ENCODE measurements at places on chromosomes 4 and X.
A peak's percentile ranks its signal among the peaks of the same experiment; 100 is the strongest.

GRCh38 chr4:102518703-102519131 is 17.6 kb downstream of the NFKB1 start:
- DNase-seq = no peak

DNA sequence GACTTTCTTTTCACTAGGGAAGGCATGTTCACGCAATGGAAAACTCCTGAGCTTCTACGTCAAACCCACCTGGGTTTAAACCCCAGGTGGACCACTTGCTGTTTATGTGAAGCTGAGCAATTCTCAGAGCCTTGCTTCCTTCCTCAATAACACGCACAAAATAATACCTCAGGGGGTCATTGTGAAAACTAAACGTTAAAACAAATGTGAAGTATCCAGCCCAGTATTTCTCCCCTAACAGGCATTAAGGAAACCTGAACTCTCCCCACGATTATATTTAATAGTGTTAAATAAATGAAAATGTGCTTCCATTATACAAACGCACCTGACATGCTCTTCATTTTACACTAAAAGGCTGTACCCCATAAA is 117.5 kb downstream of the AFAP1 start:
- no peak for DNase-seq

DNA sequence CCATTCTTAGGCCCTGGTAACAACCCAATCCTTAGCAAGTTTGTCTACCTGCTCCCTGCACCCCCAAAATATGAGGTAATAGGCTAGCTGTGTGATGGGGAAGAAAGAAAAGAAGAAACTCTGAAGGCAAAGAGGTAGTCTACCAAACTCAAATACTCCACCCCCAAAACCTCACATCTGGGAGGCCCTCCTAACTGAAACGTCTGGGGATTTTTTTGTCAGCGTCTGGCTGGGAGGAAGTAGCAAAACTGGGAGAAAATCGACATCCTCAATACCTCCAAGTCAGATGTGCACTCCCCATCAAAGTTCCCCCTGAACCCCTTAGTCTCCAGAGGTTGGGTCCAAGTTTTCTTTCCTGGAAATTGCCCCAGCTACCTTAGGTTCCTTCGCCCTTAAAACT is 1.0 kb downstream of the LAMP2 start:
- no peak for DNase-seq

GRCh38 chr4:108612365-108612764 is 8.0 kb upstream of the RPL34 start:
- DNase-seq = no peak

DNA sequence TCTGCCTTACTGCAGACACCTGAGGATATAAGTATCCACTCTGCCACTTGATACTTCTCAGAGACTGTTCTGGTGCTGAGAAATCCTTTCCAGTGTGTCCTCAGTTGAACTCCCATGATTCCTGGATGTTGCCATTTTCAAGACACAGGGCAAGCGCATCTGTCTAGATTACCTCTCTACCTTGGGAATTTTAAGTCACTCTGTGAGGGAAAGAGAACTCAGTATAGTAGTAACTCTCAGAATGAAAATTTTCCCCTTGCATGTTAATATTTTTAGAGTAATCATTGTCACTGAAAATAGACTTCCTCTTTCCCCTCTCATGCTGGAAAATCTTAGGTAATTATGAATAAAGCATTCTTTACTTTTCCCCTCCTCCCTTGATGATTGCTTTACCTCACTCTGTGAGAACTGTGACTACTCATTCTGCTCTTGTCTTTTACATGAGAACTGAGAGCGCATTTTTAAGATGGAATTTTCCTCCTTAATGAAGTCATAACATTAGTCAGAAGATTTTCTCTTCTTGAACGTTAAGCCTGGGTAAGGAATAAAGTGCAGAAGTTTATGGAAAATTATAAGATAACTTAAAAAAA is 45.0 kb downstream of the TET2 start:
- no peak for DNase-seq

- DNase-seq = peak; percentile 82
Measured at GRCh38 chr4:68175562-68176155, 46.0 kb upstream of the TMPRSS11F start.

DNA sequence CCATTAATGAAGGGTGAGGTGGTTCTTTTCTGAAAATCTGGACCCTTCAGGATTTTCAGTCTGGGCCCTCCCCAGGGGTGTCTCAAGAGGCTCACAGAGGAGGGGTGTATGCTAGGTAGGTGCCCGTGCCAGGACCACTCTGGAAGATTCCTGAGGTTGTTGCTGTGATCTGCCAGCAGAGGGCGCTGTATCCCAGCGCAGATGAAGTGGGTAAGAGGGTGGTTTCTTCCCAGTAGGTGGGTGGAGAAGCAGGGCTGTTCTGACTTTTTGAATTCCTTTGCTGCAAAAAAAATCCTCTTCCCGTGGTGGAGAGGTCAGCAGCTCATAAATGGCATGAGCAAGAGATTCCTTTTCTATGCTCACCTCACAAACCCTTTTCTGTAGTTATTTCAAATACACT is 51.1 kb downstream of the SCML1 start:
- peak; percentile 40 for DNase-seq

- peak; percentile 61 for DNase-seq
Measured at GRCh38 chrX:13013363-13014110, 30.9 kb downstream of the FAM9C start.

GRCh38 chrX:821327-822107 is 190.9 kb downstream of the SHOX start:
- DNase-seq = no peak

DNA sequence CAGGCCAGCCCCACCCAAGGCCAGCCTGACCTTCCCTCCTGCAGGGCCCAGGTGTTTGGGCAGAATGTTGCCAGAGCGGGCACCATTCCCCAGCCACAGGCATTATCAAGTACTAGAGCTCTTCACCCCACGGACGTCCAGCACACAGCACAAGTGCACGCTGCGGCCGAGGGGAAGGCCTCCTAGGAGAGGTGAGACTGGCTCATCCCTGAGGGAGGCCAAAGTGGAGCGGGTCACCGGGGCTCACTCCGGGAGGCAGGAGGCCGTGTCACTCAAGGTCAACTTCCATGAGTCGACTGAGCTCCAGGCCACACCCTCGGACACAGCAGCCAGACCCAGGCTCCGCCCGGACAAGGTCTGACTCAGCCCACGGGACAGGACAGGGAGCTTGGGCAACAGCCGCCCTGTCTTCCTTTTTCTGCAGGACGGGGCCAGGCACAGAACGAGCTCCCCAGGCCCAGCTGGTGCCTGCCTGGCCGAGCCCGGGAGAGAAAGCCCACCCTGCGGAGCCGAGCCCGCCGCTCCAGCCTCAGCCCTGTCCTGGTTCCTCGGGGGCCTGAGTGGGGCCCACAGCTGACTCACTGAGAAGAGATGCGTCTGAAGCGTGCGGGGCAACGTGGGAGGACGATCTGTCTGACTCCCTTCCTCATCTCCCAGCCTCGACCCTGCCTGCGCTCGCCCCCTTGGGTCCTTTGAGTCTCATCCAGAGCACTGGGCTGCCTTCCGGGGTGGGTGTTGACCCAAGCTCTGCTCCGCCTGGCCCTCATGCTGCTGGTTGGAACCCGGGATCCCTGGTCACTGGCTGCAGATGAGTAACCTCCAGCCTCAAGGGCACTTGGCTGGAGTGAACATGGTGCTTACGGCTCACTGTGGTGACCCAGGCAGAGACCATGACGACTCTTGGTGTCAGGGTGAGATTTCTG is 1.6 kb downstream of the SLC49A3 start:
- DNase-seq = peak; percentile 92

GRCh38 chr4:128718768-128719167 is 90.7 kb upstream of the JADE1 start:
- DNase-seq = no peak

GRCh38 chrX:45601052-45601451 is 400.4 kb upstream of the DIPK2B start:
- no peak for DNase-seq

DNA sequence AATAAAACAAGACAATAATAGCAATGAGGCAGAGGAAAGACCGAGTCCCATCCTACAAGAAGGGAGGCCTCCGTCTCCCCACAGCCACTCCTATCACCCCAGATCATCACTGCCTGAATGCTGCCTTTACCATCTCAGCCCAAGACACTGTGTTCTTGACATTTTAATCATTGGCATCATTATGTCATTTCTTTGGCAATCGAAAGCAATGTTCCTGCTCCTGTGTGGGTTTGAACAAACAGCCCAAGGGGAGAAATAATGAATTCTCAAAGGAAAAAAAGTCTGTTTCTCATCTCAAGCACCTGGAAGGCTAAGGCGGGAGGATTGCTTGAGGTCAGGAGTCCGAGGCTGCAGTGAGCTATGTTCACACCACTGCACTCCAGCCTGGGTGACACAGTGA is 73.0 kb upstream of the ACSL1 start:
- DNase-seq = no peak

- DNase-seq = peak; percentile 83
Measured at GRCh38 chrX:17374619-17375366, at the start of gene NHS. Gene NHS, plus strand, starts transcription at chrX:17375200. Its CDS starts 558 bp downstream, at chrX:17375758.

DNA sequence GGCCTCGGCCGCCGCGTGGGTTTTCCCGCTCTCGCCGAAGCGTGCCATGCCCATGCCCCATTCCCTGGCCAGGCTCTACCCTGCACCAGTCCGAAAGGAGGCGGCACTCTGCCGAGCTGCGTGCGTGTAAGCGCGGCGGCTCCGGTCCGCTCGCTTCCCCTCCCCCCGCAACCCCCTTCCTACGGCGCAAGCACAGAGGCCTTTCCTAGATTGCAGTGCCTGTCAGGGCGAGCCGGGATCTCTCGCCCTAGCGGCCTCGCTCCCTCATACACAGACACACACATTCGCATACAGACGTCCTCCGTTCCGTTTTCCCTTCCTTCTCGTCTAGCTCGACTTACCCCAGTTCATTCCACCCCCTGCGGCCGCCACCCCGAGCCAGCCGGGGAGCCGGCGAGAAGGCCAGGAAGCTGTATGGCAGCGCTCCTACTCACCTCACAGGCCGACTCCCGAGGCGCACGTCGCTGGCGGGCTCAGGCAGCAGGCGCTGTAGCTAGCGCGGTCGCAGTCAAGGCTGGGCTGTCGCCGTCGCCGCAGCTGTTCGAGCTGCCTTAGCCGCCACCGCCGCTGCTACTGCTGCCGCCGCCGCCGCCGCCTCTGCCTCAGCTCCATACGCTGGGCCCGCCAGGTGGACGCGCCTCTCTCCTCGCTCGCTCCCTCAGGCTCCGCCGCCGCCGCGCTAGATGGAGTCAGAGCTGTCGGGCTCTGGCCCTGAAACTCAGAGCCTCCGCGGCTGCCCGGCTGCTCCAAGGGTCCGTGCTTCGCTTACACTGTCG is 615 bp downstream of the NEXMIF start:
- DNase-seq = peak; percentile 63

- DNase-seq = no peak
Measured at GRCh38 chrX:26722666-26723428, 506.9 kb downstream of the MAGEB5 start.

DNA sequence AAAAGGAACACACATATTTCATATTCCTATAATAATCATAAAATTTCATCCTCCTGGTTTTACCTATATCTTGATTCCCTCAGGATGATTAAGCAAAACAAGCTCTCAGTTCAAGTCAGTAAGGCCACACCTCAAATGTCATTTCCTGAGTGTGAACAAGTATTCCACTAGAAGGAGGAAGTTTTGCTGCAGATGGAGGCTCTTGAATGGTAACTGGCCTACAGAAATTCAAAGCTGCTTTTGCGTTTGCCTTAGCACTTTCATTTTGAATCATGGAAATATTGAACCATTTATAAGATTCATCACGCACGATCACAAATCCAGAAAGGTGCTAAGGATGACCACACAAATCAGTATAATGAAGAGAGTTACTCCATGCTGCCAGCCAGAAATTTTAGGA is 254.4 kb upstream of the CXXC4 start:
- no peak for DNase-seq

GRCh38 chr4:7553280-7553679 is 118.5 kb upstream of the PSAPL1 start:
- no peak for DNase-seq

DNA sequence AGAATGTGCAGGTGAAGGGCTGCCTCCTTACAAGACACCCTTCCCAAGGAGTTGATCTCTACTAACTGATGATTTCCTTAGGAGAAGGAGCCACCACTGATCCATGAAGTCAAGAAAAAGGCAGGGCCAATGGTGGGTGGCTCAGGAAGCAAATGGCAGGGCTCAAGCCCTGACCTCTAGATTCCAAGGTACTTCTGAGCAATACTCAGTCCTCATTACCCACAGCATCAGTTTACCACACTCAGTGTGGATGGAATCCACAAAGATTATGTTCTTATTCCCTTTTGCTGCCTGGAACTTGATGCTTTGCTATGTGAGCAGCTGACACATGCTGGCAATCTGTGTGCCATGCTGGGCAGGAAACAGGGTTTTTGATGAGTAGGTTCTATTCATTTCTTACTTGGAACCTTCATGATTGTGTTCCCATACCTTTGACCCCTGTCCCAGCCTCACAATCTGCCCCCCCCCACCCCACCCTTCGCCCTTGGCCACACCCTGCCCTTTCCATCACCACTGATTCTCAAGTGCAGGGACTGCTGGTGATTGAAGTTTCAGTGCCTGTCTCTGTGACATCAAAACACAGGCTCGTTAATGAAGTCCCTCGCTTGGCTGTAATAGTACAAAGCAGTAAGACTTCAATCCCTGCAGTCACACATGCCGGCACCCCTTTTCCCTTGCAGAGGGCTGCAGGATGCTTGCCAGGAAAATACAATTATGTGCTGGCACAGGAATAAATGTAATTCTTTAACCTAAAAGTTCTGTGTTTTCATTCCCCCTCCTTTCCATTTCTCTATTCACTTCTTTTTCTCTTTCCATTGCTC is 135.6 kb upstream of the GPC4 start:
- no peak for DNase-seq

- DNase-seq = no peak
Measured at GRCh38 chr4:160563552-160564282, 1460.8 kb downstream of the RAPGEF2 start.

GRCh38 chr4:129545599-129546278 is 449.8 kb downstream of the C4orf33 start:
- DNase-seq = peak; percentile 49

DNA sequence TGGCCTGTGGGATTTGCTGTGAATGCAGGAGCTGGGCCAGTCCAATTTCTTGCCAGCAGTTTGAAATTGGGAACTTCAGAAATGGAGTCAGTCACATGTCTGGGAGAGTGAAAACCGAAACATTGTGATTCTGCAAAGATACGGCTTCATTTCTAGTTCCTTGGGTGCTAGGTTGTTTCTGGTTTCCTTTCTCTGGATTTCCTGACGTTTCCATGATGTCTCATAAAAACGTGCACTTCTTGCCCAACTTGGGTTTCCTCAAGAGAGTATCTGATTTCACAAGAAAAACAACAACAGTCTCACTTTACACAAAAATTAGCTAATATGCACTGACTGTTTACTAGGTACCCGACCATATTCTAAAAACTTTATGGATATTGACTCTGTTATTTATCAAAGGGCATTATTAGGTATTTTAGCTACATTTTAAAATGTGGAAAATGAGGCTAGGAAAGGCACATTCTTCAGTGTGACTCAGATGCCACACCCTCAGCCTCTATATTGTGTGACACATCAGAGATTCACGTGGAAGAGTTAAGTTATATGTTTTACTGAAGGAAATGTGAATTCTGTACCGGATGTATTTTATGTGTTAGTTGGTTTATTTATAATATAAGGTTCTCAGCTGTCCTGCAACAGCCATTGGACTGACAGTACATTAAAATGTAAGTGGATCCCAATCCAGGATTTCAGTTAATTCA is 225.0 kb upstream of the PUDP start:
- DNase-seq = no peak

GRCh38 chrX:154728431-154729190 is 22.3 kb downstream of the GAB3 start:
- DNase-seq = no peak

Measured in hepatocyte (in vitro differentiated cells).